ENCODE measurements at places on chromosomes 16 and 17. TPM values are rescaled to one million over a fixed set of nuclear protein-coding genes. Genes with fewer than 3 reads are reported as not detected.

DNA sequence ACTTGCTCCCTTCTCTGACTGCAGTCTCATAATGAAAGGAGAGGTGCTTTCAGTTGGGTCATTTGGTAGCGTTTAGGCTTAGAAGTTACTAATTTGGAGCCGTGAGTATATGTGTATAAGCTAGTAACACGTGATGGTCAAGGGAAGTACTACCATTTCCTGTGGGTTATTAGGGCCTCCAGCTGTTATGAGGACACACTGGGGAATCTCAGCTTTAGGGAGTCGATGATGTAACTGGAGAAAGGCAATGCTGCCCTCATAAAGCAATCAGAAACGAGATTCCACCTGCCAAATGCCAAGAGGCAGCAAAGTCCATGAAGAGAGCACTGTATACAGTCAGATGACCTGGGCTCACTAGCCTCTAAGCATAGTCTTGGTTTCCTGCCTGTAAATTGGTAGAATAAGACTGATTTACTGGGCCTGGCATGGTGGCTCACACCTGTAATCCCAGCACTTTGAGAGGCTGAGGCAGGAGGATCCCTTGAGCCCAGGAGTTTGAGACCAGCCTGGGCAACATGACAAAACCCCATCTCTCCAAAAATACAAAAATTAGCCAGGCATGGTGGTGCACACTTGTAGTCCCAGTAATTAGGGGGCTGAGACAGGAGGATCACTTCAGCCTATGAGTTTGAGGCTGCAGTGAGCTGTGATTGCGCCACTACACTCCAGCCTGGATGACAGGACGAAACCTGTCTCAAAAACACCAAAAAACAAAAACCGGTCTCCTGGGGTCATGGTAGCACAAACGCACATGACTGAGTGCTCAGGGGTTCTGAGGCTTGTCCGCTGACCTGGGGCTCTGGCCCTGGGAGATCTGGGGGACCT, 53.0 kb downstream of the SF3B3 start:
- no peak for DNase-seq

- DNase-seq, result no peak
These were observed 1.9 kb upstream of the DHRS13 start for GRCh38 chr17:28904800-28905199.

DNA sequence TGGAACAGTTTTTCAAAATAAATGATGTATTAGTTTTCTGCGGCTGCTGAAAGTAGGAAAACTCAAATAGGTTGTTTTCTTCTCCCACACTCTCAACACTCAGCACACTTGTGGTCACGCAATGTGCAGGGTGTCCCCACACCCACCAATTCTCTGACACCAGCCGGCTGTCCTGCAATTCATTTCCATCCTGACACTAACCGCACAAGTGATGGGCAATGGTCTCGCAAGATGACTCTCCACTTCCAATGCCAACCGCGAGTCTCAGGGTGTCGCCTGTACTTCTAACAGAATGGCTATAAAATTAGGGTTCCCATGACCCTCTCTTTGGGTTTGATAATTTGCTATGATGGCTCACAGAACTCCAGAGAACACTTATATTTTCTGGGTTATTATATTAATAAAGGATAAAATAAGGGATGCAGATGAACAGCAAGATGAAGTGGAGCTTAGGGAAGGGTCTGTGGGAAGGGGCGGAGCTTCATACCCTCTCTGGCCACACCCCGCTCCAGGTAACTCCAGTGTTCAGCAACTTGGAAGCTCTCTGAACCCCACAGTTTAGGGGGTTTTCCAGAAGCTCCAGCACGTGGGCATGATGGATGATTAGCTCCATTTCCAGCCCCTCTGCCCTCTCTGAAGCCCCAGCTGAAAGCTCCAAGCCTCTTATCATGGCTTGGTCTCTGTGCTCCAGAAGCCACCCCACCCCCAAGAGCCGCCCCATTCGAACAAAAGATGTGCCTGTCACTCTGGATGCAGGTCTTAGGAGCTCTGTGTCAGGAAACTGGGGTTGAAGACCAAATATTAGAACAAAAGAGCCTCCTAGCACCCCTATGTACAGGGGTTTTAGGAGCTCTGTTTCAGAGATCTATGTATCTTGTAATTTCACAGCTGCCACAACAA, 19.8 kb downstream of the TAF1C start:
- no peak for DNase-seq

- no peak for DNase-seq
These were observed 671 bp upstream of the EDC4 start for GRCh38 chr16:67872131-67872630.

GRCh38 chr16:3655396-3656159, 1.1 kb downstream of the DNASE1 start:
- DNase-seq, result no peak

DNA sequence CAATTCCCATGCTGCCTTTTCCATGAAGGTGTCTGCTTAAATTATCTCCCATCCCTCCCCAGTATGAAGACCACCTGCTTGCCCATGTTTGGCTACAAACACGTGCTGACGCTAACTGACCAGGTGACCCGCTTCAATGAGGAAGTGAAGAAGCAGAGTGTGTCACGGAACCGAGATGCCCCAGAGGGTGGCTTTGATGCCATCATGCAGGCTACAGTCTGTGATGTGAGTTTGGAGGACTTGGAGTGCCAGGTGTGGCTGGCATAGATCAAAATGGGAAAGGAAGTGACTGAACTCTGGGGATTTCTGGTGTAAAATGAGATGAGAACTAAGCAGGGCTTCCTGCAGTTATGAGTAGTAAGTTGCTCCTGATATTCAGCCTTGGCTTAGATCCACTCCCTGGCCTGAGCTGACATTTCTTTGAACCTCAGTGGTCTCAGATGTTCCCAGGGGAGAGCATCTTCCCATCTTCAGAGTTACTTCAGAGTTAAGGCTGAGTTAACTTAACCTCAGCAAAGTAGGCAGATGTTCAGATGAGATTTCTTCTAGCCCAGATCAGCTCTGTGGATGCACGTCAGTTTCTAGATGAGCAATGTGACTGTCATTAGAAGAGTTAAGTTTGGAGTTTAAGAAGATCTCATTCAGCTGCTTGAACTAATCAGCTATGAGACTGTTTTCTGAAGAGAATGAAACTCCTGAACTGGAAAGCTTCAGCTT, 32.7 kb downstream of the ITGB3 start:
- no peak for DNase-seq

DNA sequence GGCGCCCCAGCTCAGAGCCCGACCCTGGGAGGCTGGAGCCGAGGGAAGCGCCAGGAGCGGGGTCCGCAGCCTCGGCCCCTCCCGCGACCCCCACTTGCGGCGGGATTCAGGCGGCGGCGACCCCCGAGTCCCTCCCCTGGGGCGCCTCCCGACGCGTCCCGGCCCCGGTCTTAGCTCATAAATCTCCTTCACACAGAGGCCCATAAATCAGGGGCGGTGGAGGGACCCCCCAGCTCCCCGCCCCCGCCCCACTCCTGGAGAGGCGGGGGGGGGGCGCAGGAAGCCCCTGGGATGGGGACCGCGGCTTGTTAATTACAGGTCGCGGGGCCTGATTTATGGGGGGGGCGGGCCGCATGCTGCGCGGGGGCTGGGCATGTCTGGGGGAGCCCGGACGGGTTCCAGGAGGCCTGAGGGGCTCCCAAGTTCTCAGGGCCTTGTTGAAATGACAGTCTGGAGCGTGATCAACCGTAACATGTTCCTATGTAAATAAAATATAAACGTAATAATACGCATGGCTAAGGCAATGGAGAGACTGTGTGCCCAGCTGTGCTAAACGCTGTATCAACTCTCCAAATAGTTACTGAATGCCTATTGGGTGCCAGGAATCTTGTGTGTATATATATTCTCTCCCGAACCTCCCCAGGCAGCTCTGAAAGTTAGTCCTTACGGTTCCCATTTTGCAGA, 10.0 kb upstream of the BHLHA9 start:
- DNase-seq, result no peak

DNA sequence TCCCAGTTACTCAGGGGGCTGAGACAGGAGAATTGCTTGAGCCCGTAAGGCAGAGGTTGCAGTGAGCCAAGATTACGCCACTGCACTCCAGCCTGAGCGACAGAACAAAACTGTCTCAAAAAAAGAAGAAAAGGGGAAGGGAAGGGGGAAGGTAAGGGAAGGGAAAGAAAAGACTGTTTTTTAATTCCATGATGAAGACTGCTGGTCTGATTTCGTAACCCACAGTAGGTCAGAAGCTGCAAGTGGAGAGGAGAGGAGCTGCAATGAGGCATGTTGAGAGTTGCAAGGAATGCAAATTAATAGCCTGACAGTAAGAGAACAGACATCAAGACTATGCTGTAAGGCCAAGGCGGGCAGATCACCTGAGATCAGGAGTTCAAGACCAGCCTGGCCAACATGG, 33.3 kb downstream of the HELZ start:
- no peak for DNase-seq

DNA sequence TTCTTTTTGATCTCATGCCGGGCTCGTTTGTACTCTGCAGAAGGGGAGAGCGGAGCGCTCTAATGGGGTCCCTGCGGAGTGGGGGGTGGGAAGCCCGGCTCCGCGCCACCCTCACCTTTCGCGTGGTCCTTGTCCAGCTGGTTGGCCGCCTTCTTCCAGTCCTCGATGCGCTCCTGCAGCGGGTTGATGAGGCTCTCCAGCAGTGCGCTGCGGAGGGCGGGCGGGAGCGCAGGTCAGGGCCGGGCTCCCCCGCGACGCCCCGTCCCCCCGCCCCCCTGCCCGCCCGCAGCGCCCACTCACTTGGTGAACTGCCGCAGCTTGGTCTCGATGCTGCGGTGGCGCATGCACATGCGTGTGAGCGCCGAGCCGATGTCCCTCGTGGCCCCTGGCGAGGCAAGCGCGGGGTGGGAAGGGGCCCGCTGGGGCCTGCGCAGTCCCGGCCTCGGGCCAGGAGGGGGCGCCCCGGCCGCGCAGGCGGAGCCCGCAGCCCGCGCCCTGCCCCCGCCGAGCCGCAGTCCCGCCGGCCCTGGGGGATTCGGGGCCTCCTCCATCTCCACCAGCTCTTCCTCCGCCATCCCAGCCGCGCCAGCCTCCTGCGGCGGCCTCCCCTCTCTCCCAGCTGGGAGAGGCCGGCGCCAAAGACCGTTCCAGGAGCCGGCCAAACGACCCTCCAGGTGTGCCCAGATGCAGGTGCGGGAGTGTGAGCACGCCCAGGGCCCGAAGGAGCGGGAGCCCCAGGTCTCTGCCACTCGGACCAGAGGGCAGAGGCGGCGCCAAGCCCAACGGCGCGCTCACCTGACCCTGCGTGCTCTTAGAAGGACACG, 6.0 kb downstream of the MTSS2 start:
- DNase-seq, result peak; percentile 88

DNA sequence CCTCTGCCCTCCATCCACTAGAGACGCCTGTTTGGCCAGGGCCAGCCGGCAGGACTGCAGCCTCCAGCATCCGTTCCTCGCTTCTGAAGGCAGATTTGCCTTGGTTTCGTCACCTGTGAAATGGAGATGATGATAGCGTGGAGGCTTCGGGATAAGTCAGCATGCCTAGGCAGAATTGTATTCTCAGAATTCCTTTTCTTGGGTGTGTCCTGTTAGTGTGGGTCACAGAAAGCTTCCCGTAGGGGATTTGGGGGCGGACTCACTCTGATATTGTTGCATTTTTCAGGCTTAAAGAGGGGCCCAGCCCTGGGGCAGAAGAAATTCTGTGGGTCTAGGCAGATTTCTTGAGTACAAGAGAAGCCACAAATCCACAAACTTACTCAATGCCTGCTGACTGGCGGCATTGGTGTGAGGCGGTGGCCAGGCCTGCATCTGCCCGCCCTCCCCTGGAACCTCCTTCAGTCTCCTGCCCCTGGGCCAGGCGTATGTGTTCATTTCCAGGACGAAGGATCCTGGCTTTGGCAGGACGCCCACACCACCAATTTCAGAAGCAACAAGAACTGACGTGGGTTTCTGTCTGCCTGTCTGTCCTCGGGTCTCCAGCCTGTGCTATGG, 17.6 kb downstream of the CCDC42 start:
- DNase-seq, result no peak

DNA sequence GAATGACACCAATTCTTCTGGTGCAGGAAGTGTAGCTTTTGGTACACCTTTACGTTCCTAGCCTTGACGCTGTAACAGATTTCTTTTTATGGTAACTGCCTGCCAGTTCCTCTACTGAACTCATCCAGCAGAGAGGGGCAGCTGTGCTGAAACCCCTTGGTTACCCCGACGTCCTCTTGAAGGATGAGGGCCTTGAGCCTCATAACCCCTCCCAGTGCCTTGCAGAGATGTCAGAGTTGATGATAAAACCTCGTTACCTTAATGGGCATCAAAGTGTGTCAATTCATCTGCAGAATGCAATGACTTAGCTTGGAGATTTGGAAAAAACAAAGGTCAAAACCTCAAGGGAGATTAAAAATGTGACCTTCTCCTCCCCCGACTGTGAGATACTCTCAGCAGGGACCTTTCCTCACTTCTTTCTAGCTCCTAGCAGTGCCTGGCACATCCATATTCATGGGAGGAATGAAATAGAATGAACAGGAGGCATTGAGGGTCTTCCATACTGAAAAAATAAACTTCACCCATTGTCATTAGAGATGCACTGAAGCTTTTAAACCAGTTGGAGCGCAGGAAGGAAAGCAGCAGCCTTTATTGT, 69.2 kb downstream of the SDR42E1 start:
- no peak for DNase-seq

- DNase-seq, result no peak
These were observed 119.4 kb downstream of the USP31 start for GRCh38 chr16:23029733-23030420.

- DNase-seq, result no peak
These were observed 1.1 kb downstream of the ATP2A1 start for GRCh38 chr16:28879261-28879840.

DNA sequence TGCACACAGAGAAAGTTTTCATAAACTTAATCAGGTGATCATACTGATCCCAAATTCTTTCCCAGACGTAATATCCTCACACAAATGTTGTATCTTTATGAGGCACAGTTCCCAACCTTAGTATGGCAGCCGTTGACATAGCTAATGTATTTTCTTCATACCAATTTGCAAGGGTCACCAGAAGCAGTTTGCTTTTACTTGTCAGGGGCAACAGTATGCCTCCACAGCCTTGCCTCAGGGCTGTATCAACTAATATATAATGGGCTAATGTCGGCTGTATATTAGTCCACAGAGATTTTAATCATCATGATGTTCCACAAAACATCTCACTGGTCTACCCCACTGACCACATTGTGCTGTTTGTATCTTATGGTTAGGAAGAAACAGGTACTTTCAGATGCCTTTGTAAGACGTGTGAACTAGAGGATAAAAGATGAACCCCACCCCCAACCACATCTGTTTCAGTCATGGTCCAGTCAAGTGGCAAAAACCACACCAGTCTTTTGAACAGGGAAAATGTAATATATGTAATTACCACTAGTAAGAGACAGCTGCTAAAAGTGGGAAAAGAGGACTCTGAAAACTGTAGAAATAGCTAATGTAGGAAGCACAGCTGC, 55.2 kb downstream of the GAN start:
- no peak for DNase-seq

DNA sequence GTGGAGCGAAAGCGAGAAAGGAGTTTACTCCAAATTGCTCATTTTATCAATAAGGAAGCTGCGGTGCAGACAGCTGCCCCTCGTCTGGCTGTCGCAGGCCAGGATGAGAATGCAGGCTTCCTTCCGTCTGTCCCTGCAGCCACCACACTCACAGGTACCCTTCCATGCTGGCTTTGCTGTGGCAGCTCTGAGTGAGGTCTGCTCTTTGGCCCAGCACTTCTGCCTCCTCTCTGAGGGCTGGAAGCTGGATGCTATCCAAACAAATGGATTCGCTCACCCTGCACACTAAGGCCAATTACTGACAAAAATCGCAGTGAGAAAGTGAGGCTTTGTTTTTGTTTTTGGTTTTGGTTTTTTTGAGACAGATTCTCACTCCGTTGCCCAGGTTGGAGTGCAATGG, 7.0 kb downstream of the ARMC7 start:
- DNase-seq, result no peak

The CD300E gene
- under 0.01 TPM for total RNA-seq

The CCDC144A gene
- 48.5 TPM for total RNA-seq

The WSCD1 gene
- total RNA-seq, result 22.0 TPM

The PRM1 gene
- not detected for total RNA-seq

The RASL10B gene
- total RNA-seq, result 6.9 TPM

The BAIAP3 gene
- total RNA-seq, result 11.4 TPM
